ENCODE measurements at places on chromosomes 3 and 15.

GRCh38 chr3:123909785-123910184, 25.7 kb upstream of the MYLK start:
- no peak for DNase-seq

- DNase-seq: no peak
Measured at GRCh38 chr3:73485877-73486330, 138.8 kb downstream of the PDZRN3 start.

DNA sequence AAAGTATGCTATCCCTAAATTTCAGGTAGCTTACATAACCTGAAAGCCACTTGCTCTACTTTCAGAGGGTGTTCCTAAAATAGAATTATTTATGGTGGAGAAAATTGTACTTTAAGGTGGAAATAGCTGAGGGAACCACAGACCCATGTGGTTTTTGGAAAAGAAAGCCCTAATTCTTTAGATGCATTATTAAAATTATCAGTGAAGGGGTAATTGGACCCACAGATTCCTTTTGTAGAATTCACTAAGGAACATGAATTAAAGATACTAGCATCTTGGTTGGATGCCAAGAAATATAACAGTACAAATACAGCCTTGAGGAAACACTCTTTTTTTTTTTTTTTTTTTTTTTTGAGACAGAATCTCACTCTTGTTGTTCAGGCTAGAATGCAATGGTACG, 37.8 kb downstream of the DPPA2 start:
- no peak for DNase-seq

GRCh38 chr15:99010768-99011167, 3.2 kb upstream of the PGPEP1L start:
- no peak for DNase-seq

- no peak for DNase-seq
Measured at GRCh38 chr3:65151666-65152065, 463.9 kb upstream of the ADAMTS9 start.

DNA sequence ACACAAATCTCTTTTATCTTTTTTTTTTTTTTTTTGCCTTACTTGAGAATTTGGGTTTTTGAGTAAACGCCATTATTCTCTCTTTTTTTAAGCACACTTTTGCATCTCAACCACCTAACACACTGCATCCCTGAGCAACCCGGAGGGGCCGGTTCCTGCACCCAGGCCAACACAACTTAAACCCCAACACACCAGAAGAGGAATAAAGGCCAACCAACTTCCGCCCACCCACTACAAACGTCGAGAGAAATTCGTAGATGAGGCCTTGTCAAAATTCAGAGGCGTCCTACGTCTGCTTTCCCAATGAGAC, 389 bp upstream of the CCNB2 start:
- no peak for DNase-seq

- no peak for DNase-seq
Measured at GRCh38 chr3:133330065-133330464, 69.8 kb upstream of the BFSP2 start.

GRCh38 chr15:79966634-79967297, 4.2 kb downstream of the BCL2A1 start:
- no peak for DNase-seq

GRCh38 chr3:16322189-16322588, 57.2 kb downstream of the OXNAD1 start:
- no peak for DNase-seq

DNA sequence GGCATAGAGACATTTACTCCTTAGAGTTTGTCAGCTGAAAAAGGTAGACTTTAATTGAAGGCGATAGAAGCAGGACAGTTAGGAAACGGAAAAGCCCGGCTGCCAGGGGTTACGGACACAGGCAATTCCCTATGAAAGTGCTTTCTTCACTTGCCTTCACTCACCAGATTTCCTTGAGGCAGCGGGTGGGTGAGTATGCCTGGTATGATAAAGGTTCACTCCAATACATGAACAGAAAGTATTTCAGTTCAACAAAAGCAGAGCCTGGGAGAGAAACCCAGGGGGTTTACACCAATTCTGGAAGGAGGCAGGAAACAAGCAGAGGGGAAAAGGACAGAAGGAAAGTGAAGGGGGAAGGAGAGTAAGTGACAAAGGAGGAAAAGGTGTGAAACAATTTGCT, 53.9 kb downstream of the QTRT2 start:
- DNase-seq: peak; percentile 72

GRCh38 chr3:14980689-14981088, 33.3 kb downstream of the NR2C2 start:
- DNase-seq: no peak

DNA sequence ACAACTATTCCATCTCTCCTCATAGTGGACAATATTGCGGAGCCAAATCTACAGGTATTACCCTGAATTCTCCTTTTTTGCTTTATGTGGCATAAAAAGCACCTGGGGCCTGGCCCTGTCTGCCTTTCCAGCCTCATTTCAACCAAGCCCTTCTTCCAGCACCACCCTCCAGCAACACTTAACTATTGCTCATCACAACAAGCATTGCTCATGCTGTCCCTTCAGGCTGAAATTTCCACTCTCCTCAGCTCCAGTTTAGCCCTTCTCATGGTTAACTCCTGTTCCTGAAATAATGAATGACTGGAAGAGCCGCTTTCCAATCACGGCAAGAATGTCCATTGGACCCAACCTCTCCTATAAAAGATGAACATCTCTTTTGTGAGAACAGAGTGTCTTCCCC, 107.4 kb downstream of the P2RY1 start:
- DNase-seq: no peak

- no peak for DNase-seq
Measured at GRCh38 chr15:40953713-40954074, 423 bp downstream of the CHAC1 start.
